ENCODE measurements at places on chromosomes 6 and 20.

GRCh38 chr6:97322811-97323210 lies 39.8 kb upstream of the MMS22L start:
- DNase-seq = peak; percentile 2

DNA sequence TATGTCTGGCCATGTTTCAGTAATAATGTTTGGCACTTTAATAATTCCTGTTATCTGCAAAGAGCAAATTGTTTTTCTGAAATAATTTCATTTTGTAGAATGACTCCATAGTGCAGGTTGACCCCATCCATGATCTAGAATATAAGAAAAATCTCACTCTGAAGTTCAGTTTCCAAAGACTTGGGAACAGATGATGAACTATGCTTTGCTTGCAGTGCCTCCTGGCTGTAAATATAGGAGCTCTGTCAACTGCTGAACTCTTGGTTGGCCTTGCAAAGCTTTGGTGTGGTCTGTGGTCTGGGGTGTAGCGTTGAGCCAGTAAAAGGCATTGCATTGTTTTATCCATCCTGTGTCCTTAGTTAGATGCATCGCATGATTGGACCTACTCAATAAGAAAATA lies 104.0 kb downstream of the PLCB4 start:
- no peak for DNase-seq

DNA sequence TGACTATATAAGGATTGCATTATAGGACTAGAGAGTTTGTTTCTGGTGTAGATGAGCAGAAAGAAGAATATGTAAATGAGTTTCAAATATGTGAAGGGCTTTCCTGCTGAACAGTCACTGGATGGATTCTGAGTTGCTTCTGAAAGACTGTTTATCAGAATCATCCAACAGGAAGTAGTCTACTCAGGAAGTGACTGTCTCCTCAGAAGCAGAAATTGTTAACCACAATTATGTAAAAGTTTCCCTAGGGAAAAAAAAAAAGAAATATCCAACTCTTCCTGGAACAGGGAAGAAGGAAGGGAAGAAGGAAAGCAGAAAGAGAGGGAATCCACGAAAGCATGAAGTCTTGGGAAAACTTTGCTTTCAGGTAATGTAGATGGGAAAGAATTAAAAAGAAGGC lies 138.9 kb downstream of the TENT5A start:
- DNase-seq = peak; percentile 10

- DNase-seq = no peak
Observed at GRCh38 chr20:1786486-1786885, 108.7 kb upstream of the SIRPA start.

DNA sequence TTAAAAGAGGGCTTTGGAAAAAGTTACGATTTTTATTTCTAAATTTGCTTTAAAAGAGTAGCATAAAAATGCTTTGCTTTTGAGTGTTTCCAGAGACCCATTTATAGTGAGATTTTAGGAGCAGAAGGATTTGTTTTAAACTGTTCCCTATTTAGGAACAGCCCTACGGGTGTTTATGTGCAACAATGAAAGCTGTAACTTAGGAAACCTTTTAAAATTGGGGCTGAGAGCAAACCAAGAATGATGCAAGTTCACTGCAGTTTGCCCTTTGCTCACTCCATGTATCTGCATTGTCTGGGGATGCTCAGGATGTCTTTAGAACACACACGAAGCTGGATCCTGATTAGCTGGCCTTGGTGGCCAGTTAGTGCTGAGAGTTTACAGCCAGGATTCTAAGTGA lies 40.9 kb downstream of the GHRH start:
- no peak for DNase-seq

GRCh38 chr6:169521825-169522224 lies 180.0 kb downstream of the WDR27 start:
- no peak for DNase-seq

GRCh38 chr6:151916680-151917164 lies 109.2 kb downstream of the ESR1 start:
- DNase-seq = peak; percentile 27

- DNase-seq = no peak
Observed at GRCh38 chr6:162315291-162315690, 412.3 kb downstream of the PRKN start.

GRCh38 chr6:114989279-114989964 lies 646.6 kb upstream of the HS3ST5 start:
- DNase-seq = no peak
